Posterior cingulate gyrus (tissue), 11 donors: ENCODE measurements at places on chromosomes 13 and 19.

DNA sequence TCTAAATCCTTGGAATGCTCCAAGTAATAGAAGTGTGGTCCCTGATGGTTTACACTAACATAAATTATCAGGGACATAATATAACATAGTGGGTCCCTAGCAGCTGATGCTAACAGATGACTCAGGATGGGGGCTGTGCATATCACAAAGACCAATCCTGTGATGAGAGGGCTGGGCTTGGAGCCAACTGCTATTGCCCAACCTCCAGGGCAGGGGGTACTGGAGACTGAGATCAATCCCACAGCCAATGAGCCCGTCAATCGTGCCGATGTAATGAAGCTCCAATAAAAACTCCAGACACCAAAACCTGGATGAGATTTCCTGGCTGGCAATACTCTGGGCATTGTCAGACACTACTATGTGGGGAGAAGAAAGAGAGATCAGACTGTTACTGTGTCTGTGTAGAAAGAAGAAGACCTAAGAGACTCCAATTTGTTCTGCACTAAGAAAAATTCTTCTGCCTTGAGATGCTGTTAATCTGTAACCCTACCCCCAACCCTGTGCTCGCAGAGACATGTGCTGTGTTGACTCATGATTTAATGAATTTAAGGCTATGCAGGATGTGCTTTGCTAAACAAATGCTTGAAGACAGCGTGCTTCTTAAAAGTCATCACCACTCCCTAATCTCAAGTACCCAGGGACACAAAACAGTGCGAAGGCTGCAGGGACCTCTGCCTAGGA, 33.4 kb downstream of the ABCC4 start:
- DNase-seq = no peak

DNA sequence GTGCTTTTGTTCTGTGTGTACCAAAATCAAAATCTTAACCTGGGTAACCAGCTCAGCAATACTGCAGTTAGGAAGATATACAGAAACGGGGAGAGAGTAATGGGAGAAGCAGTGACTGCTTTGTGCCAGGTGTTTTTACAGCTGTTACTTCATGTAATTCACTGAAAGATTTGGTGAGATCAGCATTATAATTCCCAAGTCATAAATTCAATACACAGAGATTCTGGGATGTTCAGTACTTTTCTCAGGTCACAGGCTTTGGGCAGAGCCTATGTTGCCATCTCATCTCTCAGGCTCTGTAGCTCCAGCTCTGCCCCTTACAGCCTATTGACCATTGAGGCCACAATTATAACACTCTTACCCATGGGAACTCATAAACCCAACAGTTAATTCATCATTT, 138.5 kb downstream of the ZAR1L start:
- DNase-seq = no peak

DNA sequence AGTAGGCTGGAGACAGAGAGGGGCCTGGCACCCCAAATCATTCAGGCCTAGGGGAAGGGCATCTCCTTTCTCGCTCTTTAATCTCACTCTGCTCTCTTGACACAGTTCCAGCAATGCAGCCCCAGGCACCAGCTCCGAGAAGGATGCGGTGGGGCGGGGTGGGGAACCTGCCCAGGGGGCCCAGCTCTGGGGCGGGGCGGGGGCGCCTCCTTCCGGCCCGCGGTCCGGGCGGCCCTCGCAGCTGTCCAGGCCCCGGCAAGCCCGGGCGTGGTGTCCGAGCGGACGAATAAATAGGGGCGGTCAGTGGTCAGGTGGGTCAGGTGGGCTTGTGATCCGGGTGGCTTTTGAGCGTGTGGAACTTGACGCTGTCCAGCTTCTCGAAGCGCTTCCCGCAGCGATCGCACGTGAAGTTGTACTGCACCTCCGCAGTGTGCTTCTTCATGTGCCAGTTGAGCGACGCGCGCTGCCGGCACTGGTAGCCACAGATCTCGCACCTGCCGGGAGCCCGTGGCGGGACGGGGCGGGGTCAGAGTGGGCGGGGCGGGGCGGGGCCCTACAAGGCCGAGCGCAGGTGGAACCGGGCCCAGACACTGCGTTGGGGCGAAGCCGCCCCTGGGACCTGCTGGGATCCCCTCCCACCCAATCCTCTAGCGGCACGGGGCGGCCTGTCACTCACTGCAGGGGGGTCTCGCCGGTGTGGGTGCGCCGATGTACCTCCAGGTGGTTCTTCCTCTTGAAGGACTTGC, 2.7 kb upstream of the ELAVL3 start:
- no peak for DNase-seq

- no peak for DNase-seq
Measured at GRCh38 chr13:47796816-47797215, 204.3 kb downstream of the SUCLA2 start.

DNA sequence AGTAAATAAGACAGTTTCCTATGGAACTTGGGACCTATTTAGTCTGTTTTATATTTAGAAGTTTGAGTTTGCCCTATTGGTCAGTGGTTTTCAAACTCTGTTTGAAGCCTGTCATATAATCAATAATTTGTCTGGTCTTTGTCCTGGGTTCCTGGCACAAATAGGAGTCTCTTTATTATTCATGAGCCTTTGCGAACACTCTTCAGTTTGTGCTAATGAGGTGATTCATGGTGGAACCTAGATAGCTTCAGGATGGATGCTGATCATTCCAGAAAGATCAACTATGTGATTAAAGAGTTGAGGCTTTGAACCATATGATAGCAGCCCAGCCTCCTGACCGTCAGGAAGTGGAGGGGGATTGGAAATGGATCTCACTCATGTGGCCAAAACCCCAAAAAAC, 10.0 kb upstream of the VWA8 start:
- DNase-seq = no peak

- no peak for DNase-seq
Measured at GRCh38 chr13:110455444-110455843, 106.1 kb downstream of the RAB20 start.
